Naive thymus-derived CD8-positive, alpha-beta T cell (primary cell): ENCODE measurements at places on chromosomes 3 and 15. TPM values are rescaled to one million over a fixed set of nuclear protein-coding genes. Genes with fewer than 3 reads are reported as not detected.

DNA sequence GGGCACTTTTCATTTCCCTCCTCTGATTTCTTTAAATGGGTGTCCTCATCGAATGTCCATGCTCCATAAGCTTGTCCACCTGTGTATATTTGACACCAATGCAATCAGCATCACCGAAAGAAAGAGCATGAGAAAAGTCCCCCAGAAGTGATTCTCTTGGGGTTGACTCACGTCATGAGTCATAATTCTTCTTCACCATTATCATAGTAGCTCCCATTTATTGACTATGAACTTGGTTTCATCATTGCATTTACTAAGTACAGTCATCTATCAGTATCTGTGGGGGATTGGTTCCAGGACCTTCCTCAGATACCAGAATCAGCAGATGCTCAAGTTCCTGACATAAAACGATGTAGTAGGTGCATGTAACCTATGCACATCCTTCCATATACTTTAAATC, 372.5 kb upstream of the CFAP20DC start:
- no peak overlapping the region for H3K27ac ChIP-seq
- no peak overlapping the region for H3K4me3 ChIP-seq
- H3K27me3 ChIP-seq, result no peaks in the 10 kb centered on the region
- H3K36me3 ChIP-seq, result no peaks in the 10 kb centered on the region
- DNase-seq, result no peak
- peaks cover 40% of the 10 kb centered on the region for H3K4me1 ChIP-seq

DNA sequence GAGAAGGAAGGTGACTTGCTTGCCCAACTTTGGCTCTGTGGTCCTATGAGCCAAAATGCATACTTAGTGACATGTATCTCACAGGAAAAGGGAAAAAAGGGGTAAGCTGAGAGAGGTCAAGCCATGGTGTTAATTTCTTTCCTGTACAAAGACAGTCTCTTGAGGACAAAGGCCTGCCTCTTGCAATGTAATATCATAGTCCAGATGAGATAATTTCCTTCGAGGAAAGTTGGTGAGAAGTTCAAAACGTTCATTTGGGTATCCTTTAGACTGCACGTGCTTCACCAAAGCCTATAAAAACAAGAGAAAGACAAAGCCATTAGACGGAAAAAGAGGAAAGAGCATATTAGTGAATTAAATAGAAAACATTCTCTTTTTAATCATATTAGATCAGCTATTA, 18.4 kb upstream of the TM4SF19 start:
- peaks cover 6% of the 10 kb centered on the region for H3K36me3 ChIP-seq
- DNase-seq, result no peak
- no peak overlapping the region for H3K27ac ChIP-seq
- H3K4me3 ChIP-seq, result no peak overlapping the region
- peaks cover 7% of the 10 kb centered on the region for H3K4me1 ChIP-seq

- no peak for DNase-seq
- H3K27ac ChIP-seq, result no peak overlapping the region
- H3K4me3 ChIP-seq, result no peak overlapping the region
- H3K27me3 ChIP-seq, result peaks cover 37% of the 10 kb centered on the region
- peaks cover 6% of the 10 kb centered on the region for H3K4me1 ChIP-seq
Measured at GRCh38 chr15:74826921-74827320, 494 bp downstream of the CPLX3 start.

GRCh38 chr15:38243278-38244055, 9.2 kb upstream of the SPRED1 start:
- H3K27me3 ChIP-seq, result peaks cover 20% of the 10 kb centered on the region
- H3K4me3 ChIP-seq, result no peak overlapping the region
- no peak overlapping the region for H3K27ac ChIP-seq

- DNase-seq, result no peak
- no peaks in the 10 kb centered on the region for H3K36me3 ChIP-seq
- H3K4me1 ChIP-seq, result peaks cover 20% of the 10 kb centered on the region
- no peak overlapping the region for H3K4me3 ChIP-seq
- peaks cover 14% of the 10 kb centered on the region for H3K27me3 ChIP-seq
Measured at GRCh38 chr3:129619726-129620162, 13.3 kb upstream of the PLXND1 start.

GRCh38 chr15:97061392-97061791, 730.9 kb downstream of the NR2F2 start:
- H3K36me3 ChIP-seq, result no peaks in the 10 kb centered on the region
- DNase-seq, result no peak
- H3K27me3 ChIP-seq, result no peaks in the 10 kb centered on the region
- H3K4me3 ChIP-seq, result no peak overlapping the region
- H3K27ac ChIP-seq, result no peak overlapping the region

- peaks cover 7% of the 10 kb centered on the region for H3K27me3 ChIP-seq
- H3K36me3 ChIP-seq, result no peaks in the 10 kb centered on the region
- DNase-seq, result no peak
- H3K27ac ChIP-seq, result no peak overlapping the region
- H3K4me1 ChIP-seq, result peaks cover 7% of the 10 kb centered on the region
Measured at GRCh38 chr3:122314228-122314876, 10.7 kb upstream of the CSTA start.

DNA sequence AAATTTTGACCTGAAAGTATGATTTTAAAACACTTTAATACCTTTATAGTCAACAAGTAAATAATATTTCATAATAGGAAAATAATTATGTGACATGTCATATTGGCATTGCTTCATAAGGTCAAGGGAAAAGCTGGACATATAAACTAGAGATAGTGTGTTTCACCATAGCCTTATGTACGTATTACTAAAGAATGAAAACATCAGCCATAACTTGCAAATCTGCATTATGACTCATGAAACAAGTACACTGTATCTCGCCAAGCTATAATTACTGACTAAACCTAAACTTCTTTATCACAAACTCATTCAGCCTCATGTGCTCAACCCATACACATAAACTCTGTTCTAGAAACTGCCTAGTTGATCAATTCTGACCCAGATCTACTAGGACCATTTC, 950.1 kb downstream of the FHIT start:
- H3K36me3 ChIP-seq, result peaks cover 11% of the 10 kb centered on the region
- DNase-seq, result no peak
- no peak overlapping the region for H3K27ac ChIP-seq

GRCh38 chr15:96246057-96246456, 84.4 kb upstream of the NR2F2 start:
- no peak overlapping the region for H3K27ac ChIP-seq
- no peaks in the 10 kb centered on the region for H3K4me1 ChIP-seq
- no peaks in the 10 kb centered on the region for H3K36me3 ChIP-seq

DNA sequence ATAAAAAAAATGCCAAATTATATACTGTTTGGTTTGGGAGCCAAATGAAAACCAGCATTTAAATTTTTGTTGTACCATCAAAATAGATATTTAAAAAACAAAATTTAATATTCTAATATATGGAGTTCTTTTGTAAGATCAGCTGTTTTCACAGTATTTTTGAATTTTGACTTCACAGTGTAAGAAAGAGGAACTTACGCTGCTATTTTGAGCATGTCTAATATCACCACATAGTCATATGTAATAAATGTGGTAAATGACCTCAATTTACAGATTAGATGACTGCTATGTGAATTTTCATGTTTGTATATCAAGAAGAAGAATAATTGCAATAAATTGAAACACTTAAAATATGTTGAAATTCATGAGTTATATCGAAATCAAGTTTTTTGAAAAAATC, 189.6 kb downstream of the ARRDC4 start:
- H3K27ac ChIP-seq, result no peak overlapping the region
- no peaks in the 10 kb centered on the region for H3K36me3 ChIP-seq
- peaks cover 5% of the 10 kb centered on the region for H3K27me3 ChIP-seq
- no peaks in the 10 kb centered on the region for H3K4me1 ChIP-seq

The WWTR1 gene
- total RNA-seq, result 0.58 TPM

The PEX11A gene
- 3.5 TPM for total RNA-seq

The THAP10 gene
- not detected for total RNA-seq
